NCI-H1930 (cell line): ENCODE measurements at places on chromosomes 7 and 10.

GRCh38 chr10:83764666-83765065, 374.6 kb upstream of the GHITM start:
- DNase-seq, result no peak

DNA sequence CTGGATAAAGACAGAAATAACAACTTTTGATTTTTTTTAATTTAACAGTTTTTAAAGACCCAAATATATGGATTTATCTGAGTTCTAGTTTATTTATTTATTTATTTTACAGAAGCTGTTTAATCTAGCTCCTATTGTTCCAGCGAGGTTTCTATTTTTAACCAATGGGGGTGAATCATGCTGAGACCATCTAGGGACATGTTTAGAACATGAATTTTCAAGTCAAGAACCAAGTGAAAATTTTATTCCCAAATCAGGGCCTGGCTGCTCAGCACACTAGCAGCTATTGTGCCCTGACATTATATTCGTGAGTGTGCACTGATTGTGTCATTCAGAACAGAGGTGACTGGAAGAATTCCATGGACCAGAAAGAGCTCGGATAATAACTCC, 24.6 kb upstream of the MPP7 start:
- no peak for DNase-seq

DNA sequence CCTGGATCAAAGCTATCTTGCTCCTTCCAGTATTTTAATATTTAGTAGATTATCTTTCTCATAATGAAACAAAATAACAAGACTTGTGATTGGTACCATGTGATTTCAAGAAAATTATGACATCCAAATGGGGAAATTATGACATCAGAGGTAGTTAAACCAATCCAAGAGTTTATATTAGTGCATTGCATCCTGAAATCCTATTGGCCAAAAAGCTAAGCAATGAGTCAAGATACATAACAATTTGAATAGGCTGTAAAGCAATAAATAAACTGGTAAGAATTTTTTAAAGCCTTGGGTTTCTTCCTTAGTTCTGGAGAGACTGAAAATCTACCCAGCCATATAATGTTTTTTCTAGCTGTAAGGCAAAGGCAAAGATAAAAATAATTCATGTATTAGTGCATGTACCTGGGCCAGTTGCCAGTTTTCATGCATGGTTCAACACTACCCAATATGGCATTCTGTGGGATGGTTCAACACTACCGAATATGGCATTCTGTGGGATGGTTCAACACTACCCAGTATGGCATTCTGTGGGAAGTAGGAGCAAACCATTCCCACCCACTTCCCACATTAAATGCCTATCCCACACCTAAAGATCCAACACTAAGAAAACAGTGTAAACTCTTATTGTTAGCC, at the start of gene RNF148:
Gene RNF148 (minus strand): TSS at position 51 of the 639 bp plus-strand sequence. CDS start 172 bp downstream, outside the sequence.
- DNase-seq, result no peak

- no peak for DNase-seq
Measured at GRCh38 chr10:108184114-108184513, 1019.6 kb upstream of the SORCS1 start.

- DNase-seq, result no peak
Measured at GRCh38 chr10:48965460-48965859, 25.8 kb upstream of the LRRC18 start.

- no peak for DNase-seq
Measured at GRCh38 chr10:59907537-59907917, 1.2 kb upstream of the CCDC6 start.

DNA sequence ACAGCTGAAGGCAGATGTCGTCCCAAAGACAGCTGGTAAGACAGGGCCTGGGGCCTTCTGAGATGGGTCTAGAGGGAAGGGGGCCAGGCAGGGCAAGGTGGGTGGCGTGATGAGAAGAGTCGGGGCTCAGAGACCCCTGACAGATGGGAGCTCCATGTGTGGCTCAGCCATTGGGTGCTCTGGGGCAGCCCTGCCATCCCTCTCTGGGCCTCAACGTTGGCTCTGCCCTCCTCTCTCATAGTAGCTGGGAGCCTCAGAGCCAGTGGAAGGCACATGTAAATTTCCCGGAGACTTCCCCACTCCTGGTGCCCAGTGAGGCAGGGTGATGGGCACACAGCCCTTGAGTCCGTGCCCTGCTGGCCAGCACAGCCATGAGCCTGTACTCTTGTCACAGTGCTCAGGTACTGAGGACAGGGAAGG, 1.8 kb downstream of the PPIF start:
- DNase-seq, result no peak

- DNase-seq, result no peak
Measured at GRCh38 chr7:78173666-78174065, 375.1 kb downstream of the PHTF2 start.

DNA sequence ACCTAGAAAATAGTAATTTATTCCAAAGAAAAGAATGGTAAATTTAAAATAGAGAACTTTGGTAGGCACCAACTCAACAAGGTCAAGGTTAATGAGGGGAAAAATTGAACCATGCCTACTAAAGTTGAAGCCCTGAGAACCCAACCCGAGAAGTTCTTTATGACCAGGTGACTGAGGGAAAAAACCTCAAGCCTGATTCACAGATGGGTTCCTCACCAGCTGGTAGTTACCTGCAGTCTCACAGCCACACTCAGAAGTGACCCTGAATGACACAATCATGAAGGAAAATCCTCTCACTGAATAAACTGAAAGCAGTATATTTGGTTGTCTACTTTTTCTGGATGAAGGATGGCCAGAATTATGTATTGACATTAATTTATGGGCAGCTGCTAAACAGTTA, 7.0 kb downstream of the C10orf67 start:
- no peak for DNase-seq

DNA sequence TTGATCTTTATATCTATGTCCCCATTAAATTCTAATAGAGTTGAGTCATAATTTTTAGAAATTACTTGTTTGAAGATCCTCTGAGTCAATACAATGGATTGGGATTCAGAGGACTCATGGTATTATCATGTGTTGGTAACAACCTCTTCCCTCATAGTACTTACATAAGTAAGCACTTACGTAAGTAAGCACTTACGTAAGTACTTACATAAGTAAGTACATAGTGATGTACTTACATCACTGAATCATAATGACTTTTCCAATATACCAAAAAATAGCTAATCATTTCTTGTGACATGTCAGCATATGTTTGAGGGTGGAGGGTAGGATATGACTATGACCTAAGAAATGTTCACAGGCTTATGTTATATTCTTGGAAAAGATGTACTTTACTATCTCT, 740.5 kb downstream of the SORCS1 start:
- DNase-seq, result no peak

GRCh38 chr10:3719024-3719843, 65.8 kb downstream of the KLF6 start:
- no peak for DNase-seq

DNA sequence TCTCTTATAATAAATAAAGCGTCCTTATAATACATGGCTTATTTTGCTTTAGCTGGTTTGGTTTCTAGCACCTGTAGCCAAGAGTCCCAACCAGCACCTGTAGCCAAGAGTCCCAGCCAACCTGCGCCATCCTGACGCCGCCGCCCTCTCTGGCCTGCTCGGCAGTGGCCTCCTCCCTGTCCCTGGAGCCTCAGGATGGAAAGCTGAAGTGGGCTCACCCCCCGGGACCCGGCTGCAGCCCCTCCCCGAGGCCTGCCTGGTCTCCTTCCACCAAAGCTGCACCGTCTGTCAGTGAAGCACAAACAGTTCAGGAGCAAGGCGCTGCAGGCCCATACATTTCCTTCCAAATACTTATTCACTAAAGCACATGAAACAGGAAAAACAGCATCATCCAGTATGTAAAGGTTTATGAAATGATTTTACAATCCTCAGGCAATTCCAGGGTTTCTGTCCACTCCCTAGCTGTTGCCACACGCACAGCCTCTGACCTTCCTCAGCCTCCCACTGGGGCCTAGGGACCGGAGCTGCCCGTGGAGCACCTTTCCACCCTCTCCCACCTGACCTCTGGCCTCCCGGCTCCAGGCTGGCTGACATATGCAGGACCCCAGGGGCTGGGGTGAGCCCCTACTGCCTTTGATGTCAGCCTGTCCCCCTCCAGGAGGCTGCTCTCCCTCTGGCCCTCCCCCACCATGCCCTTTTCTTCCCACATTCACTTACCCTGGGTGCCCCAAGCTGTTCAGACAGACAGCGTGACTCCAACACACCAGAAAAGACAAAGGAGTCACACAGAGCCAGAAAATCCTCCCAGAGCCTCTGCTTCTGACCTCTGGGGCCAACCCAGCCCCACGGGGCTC, 149.6 kb upstream of the PPP2R2D start:
- no peak for DNase-seq

- no peak for DNase-seq
Measured at GRCh38 chr7:101564778-101565211, 64.3 kb downstream of the MYL10 start.

DNA sequence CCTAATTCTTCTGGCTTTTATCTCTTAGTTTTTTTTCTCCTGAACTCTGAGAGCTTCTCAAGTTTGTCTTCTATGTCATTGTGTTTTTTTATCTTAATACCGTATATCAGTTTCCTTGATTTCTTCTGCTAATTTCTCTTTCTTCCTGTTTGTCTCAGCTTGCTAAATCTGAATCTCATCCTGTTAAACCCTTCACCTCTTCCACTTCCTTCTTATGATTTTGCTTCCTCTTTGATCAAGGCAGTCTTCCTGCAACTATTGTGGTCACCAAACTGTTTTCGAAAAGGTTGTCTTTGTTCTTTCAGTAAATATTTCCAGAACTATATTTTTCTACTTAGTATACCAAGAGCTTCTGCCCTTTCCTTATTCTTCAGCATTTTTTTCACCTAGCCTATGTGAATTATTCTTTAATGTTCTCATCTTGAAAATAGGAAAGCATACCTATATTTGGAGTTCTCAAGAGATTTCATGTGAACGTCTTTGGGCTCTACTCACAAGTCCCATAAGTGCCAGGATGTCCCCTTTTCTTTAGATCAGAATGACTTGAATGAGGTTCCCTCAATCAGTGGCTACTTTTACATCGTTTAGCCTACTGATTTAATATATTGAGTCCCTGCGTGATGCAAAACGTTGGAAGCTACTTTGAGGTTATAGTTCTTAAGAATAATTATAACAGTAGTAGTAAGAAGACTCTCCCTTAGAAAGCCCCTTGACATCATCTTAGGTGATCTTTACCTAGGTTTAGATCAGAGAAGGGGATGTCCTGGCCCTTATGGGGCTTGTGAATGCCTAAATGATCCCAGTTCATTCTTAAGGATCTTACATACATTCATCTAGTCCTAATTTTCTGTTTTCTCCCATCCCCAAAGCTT, 415.4 kb upstream of the AUTS2 start:
- DNase-seq, result no peak

GRCh38 chr7:159031135-159031701, 113.4 kb downstream of the VIPR2 start:
- DNase-seq, result no peak

GRCh38 chr10:17918187-17918903, 33.4 kb upstream of the SLC39A12 start:
- DNase-seq, result no peak

DNA sequence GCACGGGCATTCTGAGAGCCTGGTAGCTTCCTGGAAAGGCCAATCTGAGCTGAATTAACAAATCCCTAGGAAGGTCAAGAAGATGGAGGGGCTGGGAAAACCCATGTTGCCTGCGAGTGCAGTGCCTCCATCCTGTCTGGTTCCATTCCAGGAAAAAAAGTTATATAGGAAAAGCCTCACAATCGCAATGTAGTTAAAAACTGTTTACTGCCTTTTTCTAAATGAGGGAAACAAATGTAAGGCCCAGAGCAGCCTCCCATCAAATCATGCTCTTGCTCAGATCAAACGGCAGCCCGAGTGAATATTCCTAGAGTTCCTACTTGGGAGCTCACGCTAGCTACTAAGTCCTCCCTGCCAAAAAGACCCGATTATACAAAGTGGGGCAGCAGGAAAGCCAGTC, 179.9 kb downstream of the KCNMA1 start:
- no peak for DNase-seq

DNA sequence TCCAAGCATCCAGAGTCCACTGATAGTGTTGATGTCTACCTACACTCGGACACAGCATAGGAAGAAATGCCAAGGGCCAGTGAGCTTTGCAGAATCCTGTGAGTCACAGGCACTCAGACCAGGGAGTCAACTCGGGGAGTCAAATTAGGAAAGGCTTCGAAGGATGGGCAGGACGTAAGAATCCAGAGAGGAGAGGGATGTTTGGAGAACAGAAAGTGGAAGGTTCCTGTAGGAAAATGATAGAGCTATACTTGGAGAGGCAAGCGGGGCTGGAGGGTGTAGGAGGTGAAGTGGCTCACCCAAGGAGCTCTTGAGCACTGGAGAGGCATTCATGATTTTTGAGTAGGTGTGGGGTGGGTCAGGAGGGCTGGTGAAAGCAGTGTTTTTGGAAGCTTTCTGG, 3.0 kb downstream of the ZYX start:
- DNase-seq, result no peak
